ENCODE measurements at places on chromosomes 4 and X.

DNA sequence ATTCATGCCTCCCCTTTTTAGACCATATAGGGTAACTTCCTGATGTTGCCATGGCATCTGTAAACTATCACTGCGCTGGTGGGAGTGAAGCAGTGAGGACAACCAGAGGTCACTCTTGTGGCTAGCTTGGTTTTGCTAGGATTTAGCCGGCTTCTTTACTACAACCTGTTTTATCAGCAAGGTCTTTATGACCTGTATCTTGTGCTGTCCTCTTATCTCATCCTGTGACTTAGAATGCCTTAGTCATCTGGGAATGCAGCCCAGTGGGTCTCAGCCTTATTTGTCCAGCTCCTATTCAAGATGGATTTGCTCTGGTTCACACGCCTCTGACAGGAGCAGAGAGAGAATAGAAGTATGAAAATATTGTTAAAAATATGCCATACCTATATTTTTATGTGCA is 355.7 kb downstream of the ADGRL3 start:
- no peak for DNase-seq

GRCh38 chr4:184286358-184286757 is 68.7 kb upstream of the ENPP6 start:
- no peak for DNase-seq

- DNase-seq: no peak
These were observed at the start of gene NKX3-2 for GRCh38 chr4:13543839-13544605. TSS of gene NKX3-2 (minus strand) at chr4:13544508. CDS start at chr4:13544414, 94 bp downstream.

GRCh38 chr4:183256756-183257385 is 63.2 kb downstream of the CLDN22 start:
- DNase-seq: no peak

GRCh38 chr4:152539556-152540292 is 3.8 kb upstream of the FBXW7 start:
- DNase-seq: no peak

GRCh38 chr4:140740422-140740821 is 15.8 kb downstream of the TBC1D9 start:
- no peak for DNase-seq

DNA sequence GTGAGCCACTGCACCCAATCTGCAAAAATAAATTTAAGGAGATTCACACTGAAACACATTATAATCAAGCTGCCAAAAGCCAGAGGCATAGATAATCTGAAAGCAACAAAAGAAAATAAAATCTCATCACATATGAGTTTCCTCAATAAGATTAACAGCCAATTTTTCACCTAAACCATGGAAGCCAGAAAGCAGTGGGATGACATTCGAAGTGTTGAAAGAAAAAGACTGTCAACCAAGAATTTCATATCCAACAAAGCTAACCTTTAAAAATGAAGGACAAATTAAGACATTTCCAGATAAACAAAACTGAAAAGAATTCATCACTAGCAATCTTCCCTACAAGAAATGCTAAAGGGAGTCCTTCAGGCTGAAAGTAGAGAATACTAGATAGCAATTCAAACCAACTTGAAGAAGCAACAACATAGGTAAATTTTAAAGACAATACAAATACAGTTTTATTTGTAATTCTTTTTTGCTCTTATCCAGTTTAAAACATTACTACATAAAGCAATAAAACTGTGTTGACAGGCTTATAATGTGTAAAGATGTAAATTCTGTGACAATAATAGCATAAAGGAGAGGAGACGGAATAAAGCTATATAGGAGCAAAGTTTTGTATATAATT is 23.1 kb upstream of the KLHL8 start:
- DNase-seq: no peak

GRCh38 chr4:10732914-10733415 is 48.4 kb upstream of the CLNK start:
- no peak for DNase-seq

DNA sequence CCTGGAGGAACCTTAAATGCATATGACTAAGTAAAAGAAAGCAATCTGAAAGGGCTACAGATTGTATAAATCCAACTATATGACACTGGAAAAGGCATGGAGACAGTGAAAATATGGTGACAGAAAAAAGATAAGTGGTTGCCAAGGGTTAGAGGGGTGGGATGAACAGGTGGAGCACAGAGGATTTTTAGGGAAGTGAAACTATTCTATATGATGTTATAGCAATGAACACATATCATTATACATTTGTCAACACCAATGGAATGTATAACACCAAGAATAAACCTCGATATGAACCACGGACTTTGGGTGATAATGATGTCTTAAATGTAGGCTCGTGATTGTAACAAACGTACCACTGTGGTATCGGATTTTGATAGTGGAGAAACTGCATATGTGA is 40.7 kb downstream of the NPY5R start:
- no peak for DNase-seq

DNA sequence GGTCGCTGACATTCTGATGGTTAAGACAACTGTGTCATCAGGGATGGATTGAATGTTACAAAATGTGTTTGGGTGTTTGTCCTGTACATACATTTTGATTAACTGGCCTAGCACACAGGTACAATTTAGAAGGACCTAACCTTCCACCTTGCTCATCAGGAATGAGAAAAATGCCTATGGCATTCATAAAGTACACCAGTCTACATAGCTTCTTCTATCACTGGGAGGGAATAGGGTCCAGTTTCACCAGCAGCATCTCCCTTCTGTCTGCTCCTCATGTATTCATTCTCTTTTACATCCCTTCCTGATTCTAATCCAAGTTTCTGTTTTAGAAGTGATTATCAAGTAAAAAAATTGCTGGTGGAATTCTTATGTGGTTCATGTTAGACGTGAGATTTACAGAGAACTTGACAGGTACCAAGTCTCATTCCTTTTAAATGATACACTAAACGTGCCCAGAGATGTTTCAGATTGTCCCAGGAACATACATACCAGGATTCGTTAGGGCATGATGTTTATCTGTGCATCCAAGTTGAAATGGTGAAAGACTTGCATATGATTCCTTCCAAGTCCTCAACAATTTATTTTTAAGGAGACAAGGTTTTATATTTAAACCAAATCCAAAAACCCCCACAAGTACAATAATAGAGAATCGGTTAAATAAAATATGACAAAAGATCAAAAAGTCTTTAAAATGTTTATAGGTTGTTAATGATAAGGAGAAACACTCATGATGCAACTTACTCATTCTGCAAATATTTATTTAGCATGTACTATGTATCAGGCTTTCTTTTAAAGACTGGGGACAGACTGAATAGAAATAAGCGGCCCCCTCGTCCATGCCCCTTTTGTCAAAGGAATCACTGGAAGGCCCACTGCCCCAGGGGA is 359.1 kb downstream of the ZNF674 start:
- no peak for DNase-seq

GRCh38 chrX:7068939-7069367 is 78.6 kb upstream of the STS start:
- DNase-seq: no peak

DNA sequence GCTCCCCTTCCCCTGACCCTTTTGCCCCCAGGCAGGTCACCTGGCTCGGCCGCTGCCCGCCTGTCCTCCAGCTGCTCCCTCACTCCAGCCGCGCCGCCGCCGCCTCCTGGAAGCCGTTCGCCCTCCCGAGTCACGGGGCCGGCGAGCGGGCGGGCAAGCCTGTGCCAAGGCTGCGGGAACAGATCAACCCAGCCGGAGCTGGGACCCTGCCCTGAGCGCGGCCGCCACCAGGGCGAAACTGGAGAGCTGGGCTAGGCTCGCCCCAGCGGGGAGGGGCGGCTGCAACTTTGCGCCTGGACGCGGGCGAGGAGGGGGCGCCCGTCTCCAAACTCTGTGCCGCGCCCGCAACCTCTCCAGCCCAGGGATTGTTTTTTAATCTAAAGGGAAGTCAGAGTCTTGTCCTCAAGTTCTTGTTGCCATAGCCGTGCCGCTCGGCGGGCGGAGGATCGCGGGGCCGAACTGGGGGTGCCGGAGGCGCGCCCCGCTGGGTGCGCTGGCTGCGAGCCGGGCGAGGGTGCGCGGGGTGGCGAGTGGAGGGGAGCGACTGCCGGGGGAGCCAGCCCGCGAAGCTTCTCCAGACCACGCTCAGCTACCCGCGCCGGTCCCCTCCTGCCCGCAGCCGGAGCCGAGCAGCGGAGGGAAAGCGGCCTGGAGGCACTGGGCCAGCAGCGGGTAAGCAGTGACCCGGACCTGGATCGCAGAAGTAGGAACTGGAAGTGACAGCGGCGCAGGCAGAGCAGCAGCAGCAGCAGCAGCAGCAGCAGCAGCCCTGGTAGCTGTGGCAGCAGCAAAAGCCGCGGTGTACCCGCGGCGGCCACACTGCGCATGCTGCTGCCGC is 13.4 kb downstream of the ARHGEF6 start:
- DNase-seq: no peak

GRCh38 chrX:144681501-144681900 is 565.8 kb upstream of the SPANXN1 start:
- DNase-seq: no peak

GRCh38 chr4:41098093-41099048 is 116.0 kb downstream of the APBB2 start:
- DNase-seq: no peak

GRCh38 chr4:29037501-29037900 is 1682.7 kb upstream of the PCDH7 start:
- no peak for DNase-seq

DNA sequence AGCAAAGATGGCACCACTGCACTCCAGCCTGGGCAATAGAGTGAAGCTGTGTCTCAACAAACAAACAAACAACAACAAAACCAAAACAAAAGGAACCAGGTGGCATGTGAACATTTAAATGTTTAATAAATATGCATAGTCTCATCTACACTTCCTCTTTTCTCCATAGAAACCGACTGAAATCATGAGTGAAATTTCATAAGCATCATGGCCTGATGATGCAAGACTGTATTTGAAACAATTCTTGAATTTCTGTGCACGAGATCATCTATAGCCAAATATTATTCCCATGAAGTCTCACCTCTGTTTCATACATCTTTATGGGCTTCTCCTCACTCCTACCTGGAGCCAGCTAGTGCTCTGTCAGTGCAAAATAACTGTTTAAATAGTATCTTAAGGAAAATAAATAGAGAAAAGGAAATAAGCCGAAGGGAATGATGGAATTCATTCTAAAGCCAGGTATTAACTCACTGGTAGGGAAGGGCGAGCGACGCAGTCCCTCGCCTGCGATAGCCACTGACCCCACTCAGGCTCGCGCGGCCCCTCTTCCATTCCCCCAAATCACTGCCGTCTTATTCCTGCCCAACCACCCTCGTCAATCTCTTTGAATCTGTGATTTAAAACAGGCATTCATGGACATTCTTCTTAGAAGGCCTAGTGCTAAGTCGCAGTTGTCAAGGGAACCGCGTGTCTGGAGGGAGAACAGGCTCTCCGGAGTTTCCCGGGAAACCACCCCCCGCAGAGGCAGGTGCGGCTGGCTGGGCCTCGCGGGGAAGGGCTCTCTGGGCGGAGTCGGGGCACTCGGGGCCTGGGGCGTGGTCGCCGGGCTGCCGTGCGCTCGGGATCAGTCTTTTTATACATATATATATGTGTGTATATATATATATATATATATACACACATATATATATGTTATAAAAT is 52.4 kb upstream of the TRIM2 start:
- no peak for DNase-seq

DNA sequence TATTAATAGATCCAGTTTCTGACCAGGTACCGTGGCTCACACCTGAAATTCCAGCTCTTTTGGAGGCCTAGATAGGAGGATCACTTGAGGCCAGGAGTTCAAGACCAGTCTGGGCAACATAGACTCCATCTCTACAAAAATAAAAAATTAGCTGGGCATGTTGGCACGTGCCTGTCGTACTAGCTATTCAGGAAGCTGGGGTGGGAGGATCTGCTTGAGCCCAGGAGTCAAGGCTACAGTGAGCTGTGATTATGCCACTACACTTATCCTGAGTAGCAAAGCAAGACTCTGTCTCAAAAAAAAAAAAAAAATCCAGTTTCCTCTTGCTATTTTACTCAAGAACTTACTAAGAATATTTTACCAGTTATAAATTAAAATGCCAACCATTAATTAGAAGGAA is 91.7 kb downstream of the SLC10A6 start:
- no peak for DNase-seq

Measured in stimulated activated CD8-positive, alpha-beta memory T cell treated with anti-CD3 and anti-CD28 coated beads, Interleukin-7, amount 100 ng/mL, for 1 hour (primary cell).